Left ventricle myocardium superior (tissue), 1 donor: ENCODE measurements at places on chromosomes 4 and X. TPM values are rescaled to one million over a fixed set of nuclear protein-coding genes. Genes with fewer than 3 reads are reported as not detected.

FRMD7 gene
- 0.07 TPM for total RNA-seq

SYTL5 gene
- total RNA-seq: not detected

CPZ gene
- 1.2 TPM for total RNA-seq

NPY2R gene
- not detected for total RNA-seq

TMSB15A gene
- not detected for total RNA-seq

CLTRN gene
- total RNA-seq: 0.79 TPM

EGF gene
- 12.3 TPM for total RNA-seq

TEC gene
- total RNA-seq: 2.2 TPM

UGT2B11 gene
- not detected for total RNA-seq

ADAMTS3 gene
- total RNA-seq: 0.42 TPM

GC gene
- not detected for total RNA-seq

BANK1 gene
- total RNA-seq: 0.12 TPM

RENBP gene
- 8.9 TPM for total RNA-seq

SPATA4 gene
- not detected for total RNA-seq

ADRA2C gene
- 5.9 TPM for total RNA-seq

RGN gene
- total RNA-seq: 18.7 TPM

VSIG4 gene
- 42.1 TPM for total RNA-seq

PPP2R2C gene
- 8.6 TPM for total RNA-seq
